ENCODE measurements at places on chromosomes 6 and 20.

- DNase-seq: no peak
Observed at GRCh38 chr20:64225828-64226598, 29.5 kb upstream of the PCMTD2 start.

DNA sequence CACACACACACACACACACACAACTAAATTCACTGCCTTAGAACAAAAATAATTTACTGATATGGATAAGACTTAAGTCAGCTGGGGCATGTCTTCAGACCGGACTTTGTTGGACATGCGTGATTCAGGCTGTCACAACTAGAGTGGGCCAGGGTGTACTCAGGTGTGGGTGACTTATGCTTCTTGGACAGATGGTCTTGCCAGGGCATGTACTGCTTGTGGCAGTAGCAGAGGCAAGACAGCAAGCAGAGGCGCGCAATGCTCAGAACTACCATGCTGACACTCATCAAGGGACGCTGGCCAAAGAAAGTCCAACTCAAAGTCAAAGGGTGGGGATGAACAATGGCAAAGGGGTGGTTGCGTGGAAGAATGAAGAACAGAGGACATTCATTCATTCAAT, 437.5 kb downstream of the CBLN4 start:
- DNase-seq: no peak

DNA sequence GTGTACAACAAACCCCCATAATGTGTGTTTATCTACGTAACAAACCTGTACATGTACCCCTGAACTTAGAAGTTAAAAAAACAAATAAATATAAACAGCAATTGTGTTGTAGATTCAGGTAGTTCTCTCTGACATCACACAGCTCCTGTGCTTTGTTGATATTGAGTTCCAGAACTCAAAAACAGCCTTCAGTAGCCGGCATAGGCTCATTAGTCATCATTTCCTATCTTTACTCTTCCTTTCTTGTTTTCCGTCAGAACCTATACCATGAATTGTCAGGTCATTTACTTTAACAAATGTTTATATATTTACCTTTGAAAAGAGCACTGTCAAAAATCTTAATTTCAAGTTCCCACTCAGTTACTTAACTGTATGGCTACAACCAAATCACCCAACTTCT, 88.8 kb downstream of the ADTRP start:
- DNase-seq: no peak

DNA sequence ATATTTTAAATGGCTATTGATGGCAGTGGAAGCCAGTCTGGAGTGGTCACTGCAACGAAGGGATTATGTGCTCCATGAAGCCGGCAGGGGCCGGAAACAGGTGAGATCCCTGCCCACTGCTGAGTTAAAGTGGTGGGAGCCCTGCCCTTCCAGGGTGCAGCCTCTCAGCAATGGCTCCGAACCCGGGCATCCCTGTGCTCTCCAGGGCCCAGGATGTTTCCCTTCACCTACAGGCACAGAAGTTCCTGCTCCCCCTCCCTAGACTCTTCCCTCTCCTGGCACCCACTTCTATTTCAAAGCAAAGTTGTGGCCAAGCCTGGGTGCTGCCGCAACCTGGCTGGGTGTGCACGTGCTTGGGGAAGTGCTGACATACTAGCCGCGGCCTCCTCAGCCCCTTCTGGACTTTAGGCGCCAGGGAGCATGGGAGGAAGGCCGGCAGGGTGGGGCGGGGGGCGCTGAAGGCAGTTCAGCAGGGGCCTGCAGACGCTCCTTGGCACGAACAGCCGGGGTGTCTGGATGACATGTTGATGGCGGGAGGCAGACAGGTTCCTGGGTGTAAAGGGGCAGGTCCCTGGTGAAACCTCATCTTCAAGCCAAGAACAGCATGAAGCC, 452.3 kb downstream of the HTR1B start:
- DNase-seq: no peak

GRCh38 chr6:160102956-160103824, 18.4 kb upstream of the SLC22A1 start:
- DNase-seq: peak; percentile 73

GRCh38 chr6:111238464-111239119, 151.3 kb downstream of the SLC16A10 start:
- no peak for DNase-seq

- no peak for DNase-seq
Observed at GRCh38 chr6:133835901-133836300, 53.0 kb upstream of the TCF21 start.

DNA sequence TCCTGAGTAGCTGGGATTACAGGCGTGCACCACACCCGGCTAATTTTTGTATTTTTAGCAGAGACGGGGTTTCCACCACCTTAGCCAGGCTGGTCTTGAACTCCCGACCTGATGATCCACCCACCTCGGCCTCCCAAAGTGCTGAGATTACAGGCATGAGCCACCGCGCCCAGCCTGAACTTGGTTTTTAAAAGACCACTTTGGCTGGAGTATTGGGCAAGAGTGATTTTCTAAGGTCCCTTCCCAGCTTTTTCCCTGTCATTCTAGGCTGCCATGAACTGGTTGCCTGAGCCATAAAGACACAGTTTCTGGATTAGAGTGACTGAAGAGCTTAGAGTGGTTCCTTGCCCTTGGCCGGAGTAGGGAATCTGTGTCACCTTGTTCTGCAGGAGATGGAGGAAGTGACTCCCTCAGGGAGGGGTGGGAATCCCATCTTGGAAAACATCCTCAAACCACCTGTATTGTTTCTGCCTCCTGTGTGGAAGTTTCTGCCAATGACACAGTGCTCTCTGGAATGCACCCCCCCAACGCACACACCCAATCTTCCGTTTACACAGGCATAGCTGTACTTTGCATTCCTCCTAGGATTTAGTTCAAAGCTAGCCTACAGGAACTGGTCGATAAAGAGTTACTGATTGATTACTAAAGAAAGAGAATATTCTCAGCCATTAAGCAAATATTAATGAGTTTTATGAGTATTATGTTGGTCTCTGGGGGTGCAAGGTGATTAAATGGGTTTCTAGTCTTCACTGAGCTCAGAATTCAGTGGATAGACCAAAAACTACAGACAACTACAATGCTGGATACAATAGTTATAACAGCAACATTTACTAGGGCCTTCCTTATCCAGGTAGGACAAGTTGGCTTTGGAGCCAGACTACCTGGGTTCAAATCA, 18.2 kb downstream of the BCL2L1 start:
- DNase-seq: no peak

- DNase-seq: no peak
Observed at GRCh38 chr6:52829046-52829817, 11.4 kb downstream of the GSTA5 start.

All from KBM-7 (cell line).